ENCODE measurements at places on chromosomes 3 and 15.

DNA sequence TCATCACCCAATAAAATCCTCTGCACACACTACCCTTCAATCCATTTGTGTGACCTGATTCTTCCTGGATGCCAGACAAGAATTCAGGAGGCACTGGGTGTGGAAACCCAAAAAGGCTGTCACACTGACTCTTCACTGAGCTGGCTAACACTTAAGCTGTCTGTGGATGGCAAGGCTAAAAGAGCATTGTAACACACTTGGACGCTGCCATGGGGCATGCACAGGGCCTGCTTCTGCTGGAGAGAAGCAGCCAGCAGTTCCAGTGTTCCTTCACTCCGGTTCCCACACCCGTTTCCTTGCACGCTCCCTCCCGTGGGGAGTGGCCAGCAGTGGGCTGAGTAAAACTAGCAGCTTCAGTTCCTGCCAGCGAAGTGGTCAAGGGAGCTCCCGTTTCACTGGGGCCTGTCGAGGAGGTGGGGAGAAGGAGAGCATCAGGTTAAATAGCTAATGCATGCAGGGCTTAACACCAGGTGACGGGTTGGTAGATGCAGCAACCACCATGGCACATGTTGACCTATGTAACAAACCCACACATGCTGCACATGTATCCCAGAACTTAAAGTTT is 737.1 kb downstream of the FHIT start:
- DNase-seq = no peak

- DNase-seq = no peak
Measured at GRCh38 chr3:31530039-31530959, 2.4 kb upstream of the STT3B start.

DNA sequence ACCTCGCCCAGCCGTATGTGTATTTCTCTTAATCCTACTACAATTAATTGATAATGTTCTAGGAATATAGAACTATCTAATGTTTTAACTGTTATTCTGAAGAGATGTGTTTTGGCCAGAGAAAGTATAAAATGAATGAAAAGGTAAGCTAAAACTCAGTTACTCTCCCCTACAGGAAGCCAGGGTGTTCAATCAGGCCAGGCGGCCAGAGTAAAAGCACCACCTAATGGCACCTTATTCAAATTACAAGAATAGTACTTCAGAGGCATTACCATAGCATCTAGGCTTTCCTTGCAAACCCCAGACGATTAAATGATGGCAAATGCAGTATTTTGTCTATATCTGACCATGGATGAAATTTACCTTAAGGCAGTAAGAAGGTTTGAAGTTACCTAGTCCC is 10.4 kb downstream of the SLC12A8 start:
- peak; percentile 32 for DNase-seq

- DNase-seq = no peak
Measured at GRCh38 chr3:62718515-62719320, 156.5 kb downstream of the CADPS start.

GRCh38 chr3:8472549-8472948 is 29.1 kb upstream of the LMCD1 start:
- no peak for DNase-seq

GRCh38 chr15:90666135-90666909 is 50.8 kb upstream of the BLM start:
- DNase-seq = no peak

- peak; percentile 73 for DNase-seq
Measured at GRCh38 chr3:150114873-150115540, 144.3 kb upstream of the PFN2 start.

All from EH (cell line).